ENCODE measurements at places on chromosomes 7 and 10.

DNA sequence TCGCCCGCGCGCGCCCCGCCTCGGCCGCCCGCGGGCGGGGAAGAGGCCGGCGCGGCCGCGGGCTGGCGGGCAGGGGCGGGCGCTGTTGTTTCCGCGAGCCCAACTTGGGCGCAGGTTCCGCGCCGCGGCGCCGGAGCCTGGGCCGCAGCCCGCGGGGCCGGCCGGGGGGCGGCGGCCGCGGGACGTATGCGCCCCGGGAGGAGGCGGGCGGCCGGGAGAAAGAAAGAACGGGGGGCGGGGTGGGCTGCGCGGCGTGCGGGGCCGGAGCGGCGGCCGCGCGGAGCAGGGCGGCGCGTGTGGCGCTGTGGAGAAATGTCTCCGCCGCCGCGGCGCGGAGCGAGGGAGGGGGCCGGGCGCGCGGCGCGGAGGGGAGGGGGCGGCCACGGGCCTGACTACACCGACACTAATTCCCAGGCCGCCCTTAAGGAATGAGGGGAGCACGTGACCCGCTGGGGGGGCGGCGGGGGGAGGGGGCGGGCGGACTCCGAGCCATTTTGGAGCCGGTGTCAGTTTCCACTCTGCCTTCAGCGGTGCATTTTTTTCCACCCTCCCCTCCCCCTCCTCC, at the start of gene BMI1:
Gene BMI1 (plus strand): TSS at position 509 of the 565 bp plus-strand sequence. CDS start 5,351 bp downstream, outside the sequence.
- DNase-seq: no peak

DNA sequence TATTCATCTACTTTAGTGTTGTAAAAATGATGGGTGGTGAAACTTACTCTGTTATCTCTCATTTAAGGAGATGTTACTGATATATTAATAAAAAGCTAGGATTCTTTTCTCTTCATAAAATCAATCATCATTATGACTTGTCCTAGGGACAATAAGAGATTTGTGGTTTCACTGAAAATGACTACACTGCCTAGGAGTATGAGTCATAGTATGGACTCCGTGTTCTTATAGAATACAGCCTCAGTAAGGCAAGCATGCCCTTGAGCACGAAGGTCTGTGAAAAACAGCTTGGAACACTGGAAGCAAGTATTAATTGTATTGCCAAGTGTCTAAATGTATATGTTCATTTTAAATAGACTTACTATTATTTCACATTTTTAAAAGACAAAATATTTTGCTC, 749.2 kb upstream of the PCDH15 start:
- no peak for DNase-seq

DNA sequence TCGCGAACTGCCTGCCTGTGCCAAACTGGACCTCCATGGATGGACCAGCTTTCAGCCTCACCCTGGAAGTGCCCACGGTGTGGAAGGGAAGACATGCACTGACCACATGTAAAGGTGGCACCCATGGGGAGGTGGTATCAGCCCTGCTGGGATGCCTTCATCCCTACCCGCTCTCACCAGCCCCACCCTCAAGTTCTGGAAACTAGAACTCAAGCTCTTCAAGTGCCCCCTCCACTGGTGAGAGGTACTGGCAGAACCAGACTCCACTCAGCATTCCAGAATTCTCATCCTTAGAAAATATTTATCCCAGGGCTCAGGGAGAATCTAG, 5.9 kb downstream of the ZNF488 start:
- DNase-seq: no peak

DNA sequence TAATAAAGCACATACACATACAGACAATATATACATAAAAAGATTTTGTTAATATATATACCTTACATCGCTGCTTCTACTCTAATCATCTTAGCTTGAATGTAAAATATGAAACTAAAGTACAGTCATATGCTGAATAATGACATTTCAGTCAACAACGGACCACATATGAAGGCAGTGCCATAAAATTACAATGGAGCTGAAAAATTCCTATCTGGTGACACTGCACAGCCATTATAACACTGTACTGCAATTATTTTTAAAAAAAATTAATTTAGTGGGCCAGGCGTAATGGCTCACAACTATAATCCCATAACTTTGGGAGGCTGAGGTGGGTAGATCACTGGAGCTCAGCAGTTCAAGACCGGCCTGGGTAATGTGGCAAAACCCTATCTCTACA, 122.3 kb downstream of the JMJD1C start:
- no peak for DNase-seq

DNA sequence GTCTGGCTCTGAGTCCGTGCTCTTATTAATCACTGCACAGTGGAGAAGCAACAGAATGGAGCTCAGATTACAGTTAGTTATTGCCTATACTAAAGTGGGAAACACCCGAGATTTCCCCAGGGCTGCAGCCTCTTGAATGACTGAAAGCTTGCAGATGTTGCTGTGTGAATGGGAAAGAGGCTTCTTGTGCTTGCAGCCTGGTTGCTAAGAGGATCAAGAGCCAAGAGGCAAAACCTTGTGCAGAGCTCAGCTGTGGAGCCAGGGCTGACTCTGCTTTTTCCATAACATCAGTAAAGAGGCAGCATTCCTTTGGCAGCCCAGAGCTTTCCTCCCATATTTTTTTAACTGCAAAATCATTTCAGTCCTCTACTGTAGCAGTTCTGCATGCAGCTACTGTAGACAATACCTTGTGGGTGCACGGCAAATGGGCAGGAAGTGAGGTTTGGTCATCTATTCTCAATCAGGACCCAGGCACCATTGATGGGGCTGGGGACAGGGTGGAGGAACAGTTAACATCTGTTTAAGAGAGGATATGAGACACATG, 86.5 kb downstream of the RALA start:
- no peak for DNase-seq

GRCh38 chr10:50501478-50501877, 122.3 kb downstream of the SGMS1 start:
- no peak for DNase-seq

DNA sequence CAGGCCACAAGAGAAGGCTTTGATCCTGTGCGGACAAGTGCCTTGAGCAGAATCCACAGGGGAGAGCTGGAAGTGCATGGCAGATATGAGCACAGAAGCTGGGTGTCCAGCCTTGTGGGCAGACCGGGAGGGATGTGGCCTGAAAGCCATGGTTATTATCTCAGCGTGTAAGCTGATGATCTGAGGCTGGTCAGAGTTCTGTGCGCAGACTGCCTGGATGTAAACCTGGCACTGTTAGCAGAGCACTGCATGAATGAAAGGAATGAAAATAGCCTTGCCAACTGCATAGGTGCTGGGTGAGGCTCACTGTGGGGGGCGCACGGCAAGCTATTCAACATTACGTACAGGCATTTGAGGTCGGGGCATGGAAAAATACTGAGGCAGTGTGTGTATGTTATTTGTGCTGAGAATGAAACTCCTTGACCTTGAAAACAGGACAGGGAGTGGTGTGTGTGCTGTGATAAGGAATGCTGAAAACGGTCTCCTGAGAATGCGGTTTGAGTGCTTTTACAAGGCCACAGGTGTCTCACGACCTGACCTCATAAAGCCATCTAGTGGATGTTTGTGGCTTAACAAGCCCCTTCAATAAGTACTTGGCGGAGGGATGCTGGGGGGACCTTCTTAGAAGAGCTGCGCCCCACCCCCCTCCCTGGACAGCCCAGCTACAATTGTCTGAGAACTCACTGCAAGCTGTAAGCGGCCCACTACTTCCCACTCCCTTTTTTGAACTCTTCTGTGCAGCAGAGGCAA, 18.7 kb downstream of the AKR1C1 start:
- DNase-seq: no peak

GRCh38 chr10:70267161-70267933, 16.5 kb downstream of the NPFFR1 start:
- DNase-seq: peak; percentile 65

DNA sequence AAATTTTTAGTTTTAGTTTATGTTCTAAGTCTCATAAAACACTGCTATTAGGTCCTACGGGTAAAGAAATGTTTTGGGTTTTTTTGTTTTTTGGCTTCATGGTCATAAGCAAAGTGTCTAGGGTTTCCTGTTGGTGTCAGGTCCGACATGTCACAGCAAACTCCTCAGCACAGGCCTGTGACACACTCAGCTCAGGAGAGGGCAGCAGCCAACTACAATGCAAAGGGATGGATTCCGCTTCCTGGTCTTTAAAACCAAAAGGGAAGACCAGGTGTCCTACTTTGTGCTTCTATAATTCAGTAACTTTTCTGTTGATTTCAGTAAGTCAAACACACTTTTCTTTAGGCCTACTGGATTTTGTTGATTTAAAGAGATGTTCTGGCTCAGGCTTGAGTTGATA, 83.8 kb upstream of the MACROH2A2 start:
- no peak for DNase-seq

DNA sequence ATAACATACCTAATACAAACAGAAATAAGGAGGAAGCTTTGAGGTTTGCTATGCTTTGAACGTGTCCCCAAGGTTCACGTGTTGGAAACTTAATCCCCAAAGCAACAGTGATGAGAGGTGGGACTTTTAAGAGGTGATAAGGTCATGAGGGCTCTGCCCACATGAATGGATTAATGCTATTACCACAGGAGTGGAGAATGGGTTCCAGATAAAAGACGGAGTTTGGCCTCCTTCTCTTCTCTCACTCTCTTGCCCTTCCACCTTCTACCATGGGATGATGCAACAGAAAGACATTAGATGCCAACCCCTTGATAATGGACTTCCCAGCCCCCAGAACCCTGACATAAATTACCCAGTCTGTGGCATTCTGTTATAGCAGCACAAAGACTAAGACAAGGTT, 9.6 kb downstream of the ITGB1 start:
- DNase-seq: no peak

- DNase-seq: no peak
Measured at GRCh38 chr10:120426306-120426705, 30.7 kb upstream of the PLPP4 start.

- no peak for DNase-seq
Measured at GRCh38 chr10:104750291-104750690, 109.2 kb downstream of the SORCS3 start.

GRCh38 chr10:29217292-29217738, 71.6 kb upstream of the LYZL1 start:
- DNase-seq: no peak

GRCh38 chr7:41763626-41764025, 60.7 kb upstream of the INHBA start:
- DNase-seq: no peak

- no peak for DNase-seq
Measured at GRCh38 chr10:123303581-123304337, 149.6 kb downstream of the BUB3 start.
